SJCRH30 (cell line): ENCODE measurements at places on chromosomes 16 and 17.
A peak's percentile ranks its signal among the peaks of the same experiment; 100 is the strongest.

GRCh38 chr17:52476638-52477313 lies 318.3 kb upstream of the CA10 start:
- no peak for DNase-seq

DNA sequence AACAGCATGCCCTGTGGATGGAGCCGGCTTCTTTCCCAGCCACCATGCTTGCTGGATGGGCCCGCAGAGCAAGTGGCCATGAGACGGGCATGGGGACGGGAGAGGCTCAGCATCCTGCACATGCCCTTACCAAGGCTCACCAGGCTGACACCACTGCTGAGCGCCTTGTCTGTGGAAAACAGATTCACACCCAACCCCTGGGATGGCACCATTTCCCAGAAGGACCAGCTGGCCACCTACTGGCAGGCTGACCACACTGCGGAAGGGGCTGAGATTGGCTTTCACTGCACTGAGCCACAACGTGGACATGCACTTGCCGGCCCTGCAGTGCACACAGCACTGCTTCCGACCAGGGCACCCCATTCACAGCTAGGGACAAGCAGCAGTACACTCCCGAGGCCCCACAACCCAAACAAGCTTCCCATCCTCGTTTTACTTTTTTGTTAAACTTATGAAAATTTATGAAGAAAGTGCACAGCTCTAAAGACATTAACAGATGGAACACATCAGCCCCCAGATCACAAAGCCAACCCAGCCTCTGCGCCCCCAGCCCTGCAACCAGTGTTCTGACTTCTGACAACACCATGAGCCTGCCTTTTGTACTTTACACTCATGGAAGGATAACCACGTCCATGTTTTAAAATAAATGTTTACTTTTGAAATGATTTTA lies 13.9 kb upstream of the KRTAP17-1 start:
- DNase-seq, result peak; percentile 75

DNA sequence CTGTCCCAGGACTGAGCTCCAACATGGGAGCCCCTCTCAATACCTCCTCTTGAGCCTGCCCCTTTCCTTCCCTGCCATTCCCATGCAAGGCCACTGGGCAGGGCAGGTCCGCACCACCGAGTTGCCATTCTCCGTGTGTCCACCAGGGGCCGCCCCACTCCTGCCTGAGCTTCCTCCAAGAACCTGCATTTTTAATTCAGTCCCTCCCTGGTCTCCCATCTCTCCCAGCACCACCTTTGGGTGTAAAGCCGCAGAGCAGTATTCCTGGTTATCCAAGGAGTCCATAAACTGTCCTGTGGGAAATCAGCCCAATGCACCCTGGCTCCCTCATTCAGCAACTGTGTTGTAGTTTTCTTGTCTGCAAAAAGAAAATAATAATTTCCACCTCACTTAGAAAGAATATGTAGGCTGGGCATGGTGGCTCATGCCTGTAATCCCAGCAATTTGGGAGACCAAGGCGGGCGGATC lies 15.9 kb upstream of the ANKRD40CL start:
- peak; percentile 87 for DNase-seq

DNA sequence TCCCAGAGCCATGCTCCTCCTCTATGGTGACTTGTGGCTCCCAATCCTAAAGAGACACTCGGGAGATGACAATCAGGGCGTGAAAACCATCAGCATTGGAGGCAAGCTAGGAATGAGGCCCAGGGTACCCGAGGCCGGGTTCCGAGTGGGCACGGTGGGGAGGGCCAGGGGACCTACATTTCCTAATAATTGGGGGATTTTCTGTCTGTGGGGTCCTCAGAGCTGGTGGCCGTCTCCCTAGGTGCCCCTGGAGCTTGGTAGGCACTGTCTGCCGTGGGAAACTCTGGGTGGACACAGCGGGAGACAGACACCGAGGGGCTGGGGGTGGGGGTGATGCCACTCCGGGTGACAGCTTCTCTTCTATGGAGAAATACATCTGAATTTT lies 312.5 kb upstream of the TNRC6C start:
- no peak for DNase-seq
